Bronchial epithelial cell (primary cell): ENCODE measurements at places on chromosomes 4 and X.

DNA sequence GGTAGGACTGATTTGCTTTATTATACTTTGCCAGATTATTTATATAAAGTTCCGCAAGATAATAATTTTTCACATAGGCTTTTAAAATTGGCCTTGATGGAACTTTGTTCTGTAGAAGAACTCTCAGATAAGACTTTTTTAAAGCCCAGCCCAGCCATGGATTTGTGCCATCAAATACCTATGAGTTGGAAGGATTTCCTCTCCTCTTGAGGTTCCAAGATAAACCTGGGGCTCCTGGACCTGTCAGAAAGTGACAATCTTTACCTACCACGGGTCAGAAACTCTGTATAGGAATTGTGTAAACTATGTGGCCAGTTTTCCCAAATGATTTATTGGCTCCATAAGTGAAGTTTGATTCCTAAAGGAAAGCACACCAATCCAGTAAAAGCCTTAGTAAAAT lies 271.9 kb upstream of the GRID2 start:
- no peak for DNase-seq

GRCh38 chrX:119693996-119694451 lies 1.1 kb upstream of the SEPTIN6 start:
- DNase-seq = no peak

DNA sequence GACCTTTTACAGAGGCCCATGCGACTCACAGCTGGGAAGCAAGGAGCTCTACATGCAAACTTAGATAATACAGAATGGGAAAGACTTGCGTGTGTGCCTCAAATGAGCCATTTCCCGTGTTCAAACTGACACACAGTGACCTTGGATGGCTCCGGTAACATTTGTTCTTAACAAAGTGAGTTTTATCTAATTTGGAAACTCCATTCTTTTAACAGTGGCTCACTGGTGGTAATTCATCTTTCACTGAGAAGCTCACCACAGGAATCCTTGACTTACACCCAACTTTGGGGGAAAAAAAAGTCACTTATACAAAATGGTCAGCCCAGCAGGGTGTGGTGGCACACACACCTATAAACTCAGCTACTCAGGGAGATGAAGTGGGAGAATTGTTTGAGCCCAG lies 190.6 kb downstream of the LDB2 start:
- no peak for DNase-seq

GRCh38 chr4:152399246-152399645 lies 136.6 kb downstream of the FBXW7 start:
- DNase-seq = no peak

GRCh38 chr4:31461421-31461820 lies 741.3 kb downstream of the PCDH7 start:
- DNase-seq = peak; percentile 84

- peak; percentile 95 for DNase-seq
Observed at GRCh38 chr4:87589531-87589930, 18.8 kb upstream of the DSPP start.

DNA sequence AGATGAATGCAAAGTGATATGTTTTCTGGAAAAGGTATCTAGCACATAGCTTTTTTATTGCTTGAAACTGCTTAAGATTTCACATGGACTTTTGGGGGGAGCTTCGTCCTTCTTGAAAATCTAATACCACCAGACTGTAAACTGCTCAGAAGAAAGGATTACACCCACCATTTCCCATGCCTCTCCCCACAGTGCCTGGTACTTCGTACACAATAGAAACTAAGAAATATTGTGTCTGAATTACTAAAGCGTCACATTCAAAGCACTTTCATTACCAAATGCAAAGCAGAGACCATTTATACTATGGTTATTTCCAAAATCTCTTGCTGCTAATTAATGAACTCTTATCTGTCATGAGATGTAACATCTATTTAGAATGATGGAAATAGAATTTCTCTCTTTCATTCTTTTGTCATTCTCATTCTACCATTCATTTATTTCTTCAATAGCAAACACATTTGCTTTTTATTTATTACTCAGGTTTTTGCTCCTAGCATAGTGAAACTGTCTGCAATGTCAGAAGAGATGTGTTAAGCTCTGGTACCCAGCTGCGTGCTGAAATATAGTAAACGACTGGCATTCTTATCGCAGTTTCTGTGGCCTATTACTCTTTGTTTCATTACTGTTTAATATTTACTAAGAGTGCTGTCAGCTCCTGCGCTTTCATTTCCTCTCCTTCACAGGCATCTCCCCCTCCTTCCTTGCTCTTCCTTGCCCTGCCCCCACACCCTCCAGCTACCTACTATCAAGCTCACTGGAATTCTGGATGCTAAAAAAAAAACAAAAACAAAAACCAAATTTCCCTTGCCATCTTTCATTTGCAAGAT lies 51.4 kb upstream of the RAPGEF2 start:
- no peak for DNase-seq

DNA sequence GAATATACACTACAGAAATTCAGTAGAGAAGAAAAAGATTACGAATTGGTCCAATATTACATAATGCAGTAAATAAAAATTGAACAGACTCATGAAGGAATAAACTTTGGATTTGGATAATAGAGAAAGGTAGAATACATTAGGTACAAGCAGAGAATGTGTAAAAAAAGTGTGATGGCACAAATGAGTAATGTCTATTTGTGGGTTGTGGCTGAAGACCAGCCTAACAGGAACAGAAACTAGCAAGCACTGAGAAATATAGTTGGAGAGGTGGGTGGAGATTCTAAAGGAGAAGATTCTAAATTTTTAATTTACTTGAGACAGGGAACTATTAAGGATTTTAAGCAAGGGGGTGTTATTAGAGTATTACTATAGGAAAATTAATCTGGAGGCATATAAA lies 15.2 kb upstream of the CLOCK start:
- DNase-seq = peak; percentile 30

DNA sequence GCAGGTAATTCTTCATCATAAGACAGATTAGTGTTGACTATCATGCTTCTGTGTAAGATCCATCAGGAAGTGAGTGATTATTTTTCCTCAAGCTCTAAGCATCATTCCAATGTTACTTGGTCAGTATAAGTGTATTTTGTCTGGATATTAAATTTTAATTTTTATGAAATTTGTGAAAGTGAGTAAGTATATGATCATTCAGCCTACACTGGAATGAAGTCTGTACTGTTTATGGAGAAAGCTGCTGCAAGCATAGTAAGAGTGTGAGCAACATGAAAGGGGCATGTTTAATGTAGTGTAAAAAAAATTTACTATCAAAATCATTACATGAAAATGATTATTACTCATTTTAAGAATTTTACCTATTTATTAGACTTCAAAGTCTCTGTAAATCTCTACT lies 84.8 kb downstream of the IL15 start:
- no peak for DNase-seq

DNA sequence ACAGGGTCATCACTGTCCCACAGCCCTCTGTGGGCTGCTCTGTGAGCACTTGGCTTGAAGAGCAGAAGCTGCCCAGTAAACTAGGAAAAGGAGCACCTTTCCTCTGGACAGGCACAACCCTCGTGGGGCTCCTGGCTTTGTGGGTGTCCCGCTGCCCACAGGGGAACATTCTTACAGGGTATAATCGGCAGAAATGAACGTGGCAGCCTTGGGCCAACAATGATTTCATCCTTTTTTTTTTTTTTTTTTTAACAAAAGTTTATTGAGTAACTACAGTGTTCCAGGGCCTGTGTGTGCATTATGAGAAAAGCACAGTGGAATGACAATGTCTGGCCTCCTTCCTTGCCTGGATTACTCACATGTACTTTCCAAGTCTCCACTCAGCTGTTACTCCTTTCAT lies 197.2 kb downstream of the PDGFC start:
- peak; percentile 94 for DNase-seq

DNA sequence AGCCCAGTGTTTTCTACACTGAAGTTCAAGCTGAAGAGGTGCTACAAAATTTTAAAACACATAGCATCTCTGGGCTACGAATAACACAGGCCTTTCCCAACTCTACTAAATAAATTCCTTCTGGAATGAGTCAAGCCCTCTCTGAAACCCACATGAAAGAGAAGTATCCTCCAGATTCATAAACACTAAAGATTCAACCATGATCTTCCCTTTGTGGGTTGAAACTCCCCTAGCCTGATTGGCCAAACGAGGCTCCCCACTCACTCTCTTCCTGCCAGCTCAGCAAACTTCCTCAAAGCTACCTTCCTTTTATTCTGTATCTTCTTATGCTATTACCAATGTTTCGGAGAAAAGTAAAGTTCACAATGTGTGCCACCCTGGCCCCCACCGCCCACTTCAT lies 95.4 kb downstream of the NKX6-1 start:
- DNase-seq = peak; percentile 1

DNA sequence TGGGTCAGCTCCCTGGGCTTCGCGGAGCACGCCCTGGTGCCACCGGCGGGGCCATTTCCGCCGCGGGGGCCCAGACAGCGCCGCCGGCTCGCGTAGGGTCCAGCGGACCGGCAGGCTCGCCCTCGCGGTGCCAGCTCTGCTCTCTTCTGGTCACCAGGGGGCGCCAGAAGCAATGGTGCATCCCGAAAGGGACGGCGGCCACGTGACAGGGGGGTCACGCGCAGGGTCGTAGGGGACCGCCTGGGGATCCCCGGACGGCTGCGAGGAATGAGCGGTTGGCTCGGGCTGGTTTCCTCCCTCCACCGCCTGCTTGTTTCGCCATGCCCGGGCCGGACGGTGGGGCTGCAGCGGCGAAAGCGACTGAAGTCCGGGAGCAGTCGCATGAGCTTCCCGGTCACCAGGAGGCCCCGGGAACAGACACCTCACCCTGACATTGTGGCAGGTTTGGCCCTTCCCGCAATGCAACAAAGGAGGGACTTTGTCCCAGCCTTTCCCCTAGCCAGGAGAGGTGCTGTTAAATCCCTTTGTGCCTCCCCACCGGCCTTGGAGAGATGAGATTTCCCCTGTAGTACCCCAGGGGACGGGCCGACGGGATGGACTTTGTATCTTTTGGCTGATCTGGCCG lies 15.8 kb downstream of the ZCCHC12 start:
- DNase-seq = peak; percentile 10

DNA sequence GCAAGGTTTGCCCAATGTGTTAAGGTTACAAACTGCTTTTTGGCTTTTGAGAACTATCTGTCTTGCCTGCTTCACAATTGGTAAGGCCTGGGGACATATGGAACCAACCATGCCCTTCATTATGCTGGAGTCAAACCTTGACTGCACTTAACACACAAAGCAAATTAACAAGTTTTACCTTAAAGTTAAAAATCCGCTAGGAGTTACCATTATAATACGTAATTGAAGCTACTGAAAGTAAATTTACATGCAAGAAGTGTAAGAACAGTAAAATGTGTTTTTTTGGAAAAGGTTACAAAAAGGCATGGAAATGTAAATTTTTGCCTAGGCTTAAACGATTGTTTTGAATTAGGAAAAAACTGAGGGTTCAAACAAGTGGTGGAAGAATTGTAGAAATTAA lies 69.7 kb downstream of the BMP15 start:
- no peak for DNase-seq

GRCh38 chr4:183344523-183345255 lies 22.5 kb upstream of the CLDN24 start:
- DNase-seq = no peak

DNA sequence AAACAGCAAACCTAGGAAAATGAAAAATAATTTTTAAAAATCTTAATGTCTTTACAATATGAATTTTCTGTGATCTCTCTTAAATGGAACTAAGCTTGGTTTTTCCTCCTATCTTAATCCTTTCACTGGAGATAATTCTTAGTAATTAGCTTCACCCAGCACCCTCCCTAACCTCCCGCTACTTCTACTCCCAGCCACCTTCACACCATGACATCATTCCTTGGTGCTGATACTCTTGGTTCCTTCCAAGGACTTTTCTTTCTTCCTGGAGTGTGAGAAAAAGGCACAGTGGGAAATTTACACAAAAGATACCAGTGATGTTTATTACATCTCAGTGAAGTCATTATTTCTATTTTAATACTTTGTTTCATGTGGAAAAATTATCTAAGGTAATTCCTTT lies 163.6 kb upstream of the PLAC1 start:
- no peak for DNase-seq

DNA sequence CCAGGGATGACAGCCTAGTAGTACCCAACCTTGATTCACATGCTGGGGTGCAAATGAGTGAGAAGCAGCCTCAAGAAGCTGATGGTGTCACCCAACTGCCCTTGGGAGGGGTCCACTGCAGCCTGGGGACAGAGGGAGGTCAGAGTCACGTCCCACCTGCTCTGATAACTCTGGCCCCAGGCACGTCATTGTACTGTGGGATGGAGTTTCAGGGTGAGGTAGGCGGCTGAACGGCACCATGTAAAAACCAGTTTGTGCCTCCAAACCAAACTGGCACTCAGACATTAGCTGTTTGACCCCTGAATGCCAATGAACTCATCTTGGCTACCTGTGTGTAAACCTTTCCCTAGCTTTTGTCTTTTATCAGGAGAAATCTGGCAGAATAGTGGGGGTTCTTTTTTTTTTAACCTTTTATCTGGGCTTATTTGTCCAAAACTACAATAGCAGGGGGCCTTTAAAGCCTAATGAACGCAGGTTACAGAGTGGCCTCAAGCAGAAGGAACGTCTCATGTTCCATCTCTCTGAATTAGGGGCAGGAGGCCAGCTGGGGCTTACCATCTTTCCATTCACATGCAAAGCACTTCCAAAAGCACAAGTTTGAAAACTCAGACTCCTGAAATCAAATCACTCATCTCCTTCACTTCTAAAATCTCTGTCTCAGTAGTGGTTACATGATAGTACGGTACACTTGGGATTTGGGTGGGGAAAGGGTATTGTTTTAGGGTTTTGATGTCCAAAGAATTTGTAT lies 89.4 kb downstream of the IRF2 start:
- no peak for DNase-seq

- DNase-seq = no peak
Observed at GRCh38 chr4:77776182-77777134, 42.7 kb downstream of the CNOT6L start.

GRCh38 chr4:168846414-168846813 lies 163.6 kb downstream of the CBR4 start:
- no peak for DNase-seq

- peak; percentile 64 for DNase-seq
Observed at GRCh38 chr4:56530269-56531148, 24.9 kb downstream of the ARL9 start.

DNA sequence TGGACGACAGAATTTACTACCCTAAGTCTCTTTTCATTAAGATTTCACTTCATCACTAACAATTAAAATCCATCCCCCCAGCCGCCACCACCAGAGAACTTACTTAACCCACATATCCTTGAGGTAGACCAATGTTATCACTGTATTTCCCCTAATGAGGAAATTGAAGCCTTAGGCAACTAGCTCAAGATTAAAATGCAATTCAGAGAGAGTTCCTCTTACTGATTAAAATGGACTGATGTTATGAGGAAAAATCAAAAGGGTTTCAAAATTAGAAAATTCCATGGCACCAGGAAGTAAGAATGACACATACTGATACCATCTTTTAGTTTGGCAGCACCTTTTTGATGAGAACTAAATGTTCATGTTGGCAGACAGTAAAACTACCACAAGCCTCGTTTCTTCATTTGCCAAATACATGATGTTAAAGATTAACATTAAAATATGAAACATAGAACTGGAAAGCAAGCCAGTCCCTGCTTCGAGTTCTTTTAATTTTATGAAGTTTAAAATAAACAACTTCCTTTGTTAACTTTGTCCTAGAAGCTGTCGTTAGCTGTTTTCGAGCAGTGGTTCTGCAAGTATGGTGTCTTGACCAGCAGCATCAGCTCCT lies 69.3 kb upstream of the CCDC160 start:
- no peak for DNase-seq

- DNase-seq = no peak
Observed at GRCh38 chr4:139554642-139554892, 1.5 kb downstream of the SETD7 start.

GRCh38 chr4:173518425-173519102 lies 11.5 kb downstream of the HAND2 start:
- DNase-seq = peak; percentile 3

GRCh38 chr4:82704156-82704555 lies 94.4 kb downstream of the SCD5 start:
- no peak for DNase-seq
